Stimulated activated CD8-positive, alpha-beta memory T cell treated with anti-CD3 and anti-CD28 coated beads, Interleukin-4, amount 100 ng/mL, for 4 hours (primary cell): ENCODE measurements at places on chromosomes 11 and 22.
A peak's percentile ranks its signal among the peaks of the same experiment; 100 is the strongest.

DNA sequence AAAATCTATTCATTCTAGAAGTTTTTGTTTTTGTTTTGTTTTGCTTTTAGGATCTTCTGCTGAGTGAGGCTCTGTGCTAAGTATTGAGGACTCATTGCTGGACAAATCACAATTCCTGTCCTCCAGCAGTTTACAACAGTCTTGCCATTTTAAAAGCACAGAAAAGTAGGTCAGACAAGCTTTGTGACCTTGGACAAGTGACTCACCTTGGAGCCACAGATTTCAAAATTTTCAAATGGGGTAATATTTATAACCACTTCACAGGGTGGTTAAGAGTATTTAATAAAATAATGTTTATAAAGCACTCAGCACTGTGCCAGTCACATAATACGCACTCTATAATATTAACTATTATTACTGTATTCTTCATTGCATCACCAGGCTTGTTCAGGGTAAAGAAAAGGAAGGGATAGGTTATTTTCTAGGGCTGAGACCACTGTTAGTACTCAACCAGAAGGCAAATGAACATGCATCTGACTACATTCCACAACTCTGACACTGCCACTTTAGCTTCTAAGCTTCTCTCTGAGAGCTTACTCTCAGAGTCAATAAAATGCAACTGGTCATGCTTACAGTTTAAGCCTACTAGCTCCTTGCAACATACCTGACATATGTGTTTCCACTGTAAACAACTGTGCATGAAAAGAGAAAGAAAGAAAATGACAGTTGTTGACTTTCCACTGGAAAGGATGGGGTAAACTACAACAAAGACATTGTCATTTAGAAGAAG lies 63.2 kb upstream of the FIBIN start:
- DNase-seq = no peak

DNA sequence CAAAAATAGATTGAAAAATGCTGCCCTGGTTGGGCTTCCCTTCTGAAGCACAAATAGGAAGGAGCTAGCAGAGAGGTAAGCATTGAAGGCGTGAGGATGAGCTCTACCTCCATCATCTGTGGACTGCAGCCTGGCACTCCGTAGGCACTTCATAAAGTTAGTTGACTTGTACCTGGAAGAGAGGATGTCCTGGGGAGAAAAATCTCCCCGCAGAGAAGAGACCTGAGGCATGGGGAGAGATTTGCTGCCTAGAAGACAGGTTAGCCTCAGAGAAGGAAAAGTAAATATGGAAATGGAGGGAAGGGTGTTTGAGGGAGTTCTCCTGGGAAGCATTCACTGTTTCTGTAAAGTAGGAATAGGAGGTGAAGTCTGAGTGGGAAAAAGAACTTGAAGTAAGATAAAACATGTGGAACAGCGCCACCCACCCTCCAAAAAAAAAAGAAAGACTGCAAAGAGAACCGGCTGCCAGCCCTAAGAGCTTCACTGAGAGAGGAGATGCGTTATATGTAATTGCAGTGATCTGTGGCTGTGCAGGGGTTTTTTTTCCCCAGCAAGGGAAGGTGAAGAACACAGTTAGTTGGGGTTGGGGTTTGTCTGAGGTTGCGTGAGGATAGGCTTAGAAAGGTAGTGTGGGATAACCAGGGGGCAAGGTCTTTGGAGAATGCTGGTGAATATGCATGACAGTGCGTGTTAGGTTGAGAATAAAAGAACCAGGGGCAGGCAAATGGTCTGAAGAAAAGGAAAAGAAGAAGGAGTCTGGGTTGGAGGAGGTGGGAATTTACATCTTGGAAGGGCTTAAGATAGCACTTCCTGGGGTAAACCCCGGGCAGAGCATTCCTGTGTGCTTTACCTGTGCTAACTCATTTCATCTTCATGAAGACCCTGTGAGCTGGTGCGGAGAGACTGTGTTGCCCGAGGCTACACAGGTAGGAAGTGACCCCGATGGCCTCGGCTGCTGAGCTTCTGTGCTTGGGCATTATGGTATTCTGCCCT lies 16.0 kb downstream of the TNRC6B start:
- no peak for DNase-seq

DNA sequence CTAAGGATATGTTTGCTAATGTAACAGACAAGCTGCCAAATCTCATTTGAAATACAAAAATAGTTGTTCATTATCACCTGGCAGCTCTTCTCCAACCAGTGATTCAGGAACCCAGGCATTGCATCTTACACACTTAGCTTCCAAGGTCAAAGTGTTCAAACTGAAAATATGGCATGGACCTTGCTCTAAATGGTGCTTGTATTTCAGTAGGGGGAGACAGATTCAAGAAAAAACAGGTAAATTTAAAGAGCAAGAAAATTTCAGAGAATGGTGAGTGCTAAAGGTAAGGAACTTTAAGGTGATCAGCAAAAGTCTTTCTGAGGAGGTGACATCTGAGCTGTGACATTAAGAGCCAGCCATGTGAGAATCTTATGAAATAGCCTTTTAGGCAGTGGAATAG lies 82.8 kb upstream of the E2F8 start:
- no peak for DNase-seq

- DNase-seq = no peak
These were observed 765.1 kb downstream of the KCNA4 start for GRCh38 chr11:29251738-29252137.

GRCh38 chr11:8814209-8814922 lies 96.6 kb upstream of the AKIP1 start:
- DNase-seq = no peak

DNA sequence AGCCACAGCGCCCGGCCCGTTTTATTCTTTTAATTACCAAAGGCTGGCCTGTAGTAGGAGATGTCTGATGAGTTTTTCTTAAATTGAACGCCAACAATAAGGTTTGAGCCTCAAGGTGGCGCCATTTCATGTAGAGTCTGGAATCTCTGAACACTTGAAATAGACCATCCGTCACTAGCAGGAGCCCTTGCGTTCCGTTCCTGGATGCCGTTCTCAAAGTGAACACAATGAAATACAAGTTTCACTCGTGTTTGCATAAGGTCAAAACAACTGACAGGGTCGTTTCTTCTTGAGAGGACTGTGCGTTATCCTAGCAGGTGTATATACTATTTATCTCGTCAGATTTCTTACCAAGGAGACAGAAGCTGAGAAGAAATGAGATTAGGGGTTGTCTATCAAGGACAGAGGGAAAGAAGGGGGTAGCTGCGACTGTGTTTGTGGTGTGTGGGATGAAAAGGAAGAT lies 18.7 kb upstream of the SCGB1D1 start:
- peak; percentile 62 for DNase-seq

DNA sequence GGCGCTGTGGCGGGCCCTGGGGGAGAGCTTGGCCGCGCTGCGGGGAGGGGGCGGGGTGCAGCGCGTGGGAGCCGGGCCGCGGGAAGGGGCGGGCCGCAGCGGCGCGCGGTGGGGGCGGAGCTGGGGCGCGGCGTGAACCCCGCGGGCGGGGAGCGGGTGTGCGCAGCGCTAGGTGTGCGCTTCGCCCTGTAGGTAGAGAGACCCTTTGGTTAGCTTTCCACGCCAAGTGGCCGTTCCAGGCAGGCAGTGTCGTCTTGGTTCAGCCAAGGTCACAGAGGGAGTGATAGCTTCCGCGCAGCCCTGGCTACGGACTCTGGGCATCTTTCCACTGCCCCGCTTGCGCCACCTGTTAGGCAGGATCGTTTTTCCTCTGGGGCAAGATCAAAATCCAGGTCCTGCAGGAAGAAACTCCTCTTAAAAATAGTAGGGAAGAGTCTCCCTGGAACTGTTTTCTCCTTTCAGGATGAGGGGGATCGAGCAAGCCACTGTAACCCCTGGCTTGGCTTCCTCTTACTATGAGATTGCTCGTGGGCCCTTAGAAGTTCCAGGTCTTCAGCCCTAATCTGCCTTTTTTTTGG lies 434 bp downstream of the BANF1 start:
- no peak for DNase-seq

GRCh38 chr22:43400449-43400848 lies 11.4 kb upstream of the MPPED1 start:
- DNase-seq = no peak

DNA sequence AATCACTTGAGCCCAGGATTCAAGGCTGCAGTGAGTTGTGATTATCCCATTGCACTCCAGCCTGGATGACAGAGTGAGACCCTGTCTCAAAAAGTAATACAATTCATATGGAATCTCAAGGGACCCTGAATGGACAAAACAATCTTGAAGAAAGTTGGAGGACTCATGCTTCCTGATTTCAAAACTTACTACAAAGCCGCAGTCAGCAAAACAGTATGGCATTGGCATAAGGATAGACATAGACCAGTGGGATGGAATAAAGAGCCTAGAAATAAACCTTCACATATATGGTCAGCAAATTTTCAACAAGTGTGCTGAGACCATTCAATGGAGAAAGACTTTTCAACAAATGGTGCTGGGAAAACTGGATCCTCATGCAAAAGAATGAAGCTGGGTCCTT lies 2.5 kb downstream of the SELENOO start:
- DNase-seq = no peak

- DNase-seq = no peak
These were observed 22.9 kb downstream of the FLI1 start for GRCh38 chr11:128716661-128717210.

DNA sequence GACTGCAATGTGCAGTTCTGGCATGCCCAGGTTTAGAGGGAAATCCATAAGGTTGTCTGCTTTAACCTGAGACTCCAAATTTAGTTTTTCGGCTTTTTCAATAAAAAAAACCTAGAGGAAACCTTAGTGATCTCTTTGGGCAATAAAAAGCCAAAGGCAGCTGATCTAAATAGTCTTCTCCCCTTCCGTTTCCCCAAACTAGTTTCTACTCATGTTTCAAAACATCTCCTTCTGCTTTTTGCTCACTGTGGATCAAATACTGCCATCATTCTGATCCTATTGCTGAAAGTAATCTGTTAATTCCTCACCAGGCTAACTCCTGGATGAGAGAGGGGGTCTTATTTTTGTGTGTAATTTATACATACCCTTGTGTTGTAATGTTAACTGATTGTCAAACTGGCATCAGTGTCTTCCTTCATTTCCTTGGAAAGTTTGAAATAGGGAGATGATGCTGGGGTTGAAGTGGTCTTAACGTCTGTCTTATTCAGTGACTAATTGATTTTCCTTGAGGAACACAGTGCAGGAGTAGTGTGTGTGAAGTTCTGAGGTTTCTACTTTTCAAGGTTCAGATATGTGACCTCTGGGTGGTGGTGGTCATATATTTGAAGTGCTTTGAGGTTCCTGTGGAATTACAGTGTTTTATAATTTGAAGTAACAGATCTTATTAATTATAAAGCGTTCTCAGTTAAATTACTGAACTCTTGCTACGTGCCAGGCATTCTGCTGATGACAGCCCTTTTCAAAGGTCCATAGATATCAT lies 55.0 kb downstream of the ARHGAP42 start:
- DNase-seq = no peak

DNA sequence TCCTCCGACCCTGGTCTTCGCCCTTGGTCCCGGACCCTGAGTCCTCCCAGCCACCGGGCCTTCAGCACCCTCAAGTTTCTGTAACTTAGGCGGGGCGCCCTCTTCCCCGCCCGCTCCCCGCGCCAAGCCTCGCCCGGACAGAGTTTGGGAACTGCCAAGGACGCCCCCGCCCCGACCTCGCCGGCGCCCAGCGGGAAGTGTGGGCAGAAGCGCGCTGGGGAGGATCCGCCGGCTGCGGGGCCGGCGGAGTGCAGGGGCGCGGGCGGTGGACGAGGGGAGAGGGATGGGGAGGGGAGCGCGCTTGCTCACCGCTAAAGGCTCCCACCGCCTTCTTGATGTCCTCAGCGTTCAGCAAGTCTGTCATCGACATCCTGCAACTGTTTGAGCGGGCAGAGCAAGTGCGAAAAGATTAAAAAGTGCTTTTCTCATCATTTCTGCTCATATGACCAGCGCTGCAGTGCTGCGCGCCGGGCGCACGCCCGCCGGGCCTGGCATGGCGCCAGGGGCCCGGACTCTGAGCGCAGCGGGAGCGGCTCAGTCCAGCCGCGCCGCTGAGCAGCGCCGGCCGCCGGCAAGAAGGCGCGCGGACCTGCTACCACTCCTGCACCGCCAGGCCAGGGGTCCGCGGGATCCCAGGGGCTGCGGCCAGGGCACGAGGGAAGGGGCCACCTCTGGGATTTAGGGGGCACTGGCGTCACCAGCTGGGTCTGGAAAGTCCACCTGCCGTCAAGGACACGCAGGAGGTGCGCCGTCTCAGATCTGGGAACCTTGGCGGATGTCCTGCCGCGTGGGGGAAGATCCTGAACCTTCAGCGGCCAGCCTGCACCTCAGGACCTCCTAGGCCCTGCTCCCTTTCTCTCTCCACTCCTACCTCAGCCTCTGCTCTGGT lies at the start of gene PVALB:
Gene PVALB, minus strand, starts transcription at position 400 of the 889 bp plus-strand sequence. Its CDS starts 30 bp downstream, at position 370.
- no peak for DNase-seq

- no peak for DNase-seq
These were observed 867 bp downstream of the SPA17 start for GRCh38 chr11:124674571-124674970.

- no peak for DNase-seq
These were observed 35.5 kb upstream of the RASSF10 start for GRCh38 chr11:12973528-12974181.

GRCh38 chr22:47165338-47166032 lies 403.0 kb downstream of the TBC1D22A start:
- DNase-seq = no peak

- DNase-seq = no peak
These were observed 1.9 kb downstream of the USP47 start for GRCh38 chr11:11843642-11844041.

DNA sequence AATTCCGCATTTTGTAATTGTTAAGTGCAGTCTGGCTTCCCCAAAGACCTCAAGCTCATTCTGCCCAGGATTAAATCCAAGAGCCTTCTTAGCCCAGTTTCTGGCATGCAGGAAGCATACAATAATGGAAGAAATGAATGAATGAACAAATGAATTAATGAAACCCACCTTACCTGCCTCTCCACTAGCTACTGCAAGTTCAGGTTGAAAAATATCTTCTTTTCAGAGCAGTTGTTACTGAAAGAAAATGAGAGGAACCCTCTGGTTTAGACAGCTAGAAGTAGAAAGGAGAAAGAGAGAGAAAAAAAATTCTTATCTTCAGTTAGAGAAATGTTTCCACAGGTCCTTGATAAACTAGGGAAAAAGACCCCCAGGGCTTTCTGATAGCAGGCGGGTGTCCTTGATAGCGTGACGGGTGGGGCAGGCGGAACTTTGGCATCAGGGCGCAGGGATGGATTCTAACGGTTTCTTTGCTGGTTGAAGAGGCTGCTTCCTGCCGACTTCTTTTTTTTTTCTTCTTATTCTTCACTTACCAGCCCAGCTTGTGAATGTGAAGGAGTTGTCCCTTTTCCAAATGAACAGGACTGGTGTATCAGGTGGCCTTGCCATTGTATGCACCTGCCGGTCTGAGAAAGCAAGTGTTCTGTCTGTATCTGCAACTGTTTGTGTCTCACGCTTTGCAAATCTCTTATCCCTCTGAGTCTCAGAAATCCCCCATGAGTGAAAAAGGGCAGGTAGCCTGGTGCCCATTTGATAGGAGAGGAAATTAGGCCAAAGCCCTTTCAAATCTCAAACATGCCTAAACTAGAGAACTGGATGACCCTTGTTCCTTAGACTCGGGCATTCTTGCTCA lies 10.0 kb downstream of the LMO2 start:
- DNase-seq = no peak

DNA sequence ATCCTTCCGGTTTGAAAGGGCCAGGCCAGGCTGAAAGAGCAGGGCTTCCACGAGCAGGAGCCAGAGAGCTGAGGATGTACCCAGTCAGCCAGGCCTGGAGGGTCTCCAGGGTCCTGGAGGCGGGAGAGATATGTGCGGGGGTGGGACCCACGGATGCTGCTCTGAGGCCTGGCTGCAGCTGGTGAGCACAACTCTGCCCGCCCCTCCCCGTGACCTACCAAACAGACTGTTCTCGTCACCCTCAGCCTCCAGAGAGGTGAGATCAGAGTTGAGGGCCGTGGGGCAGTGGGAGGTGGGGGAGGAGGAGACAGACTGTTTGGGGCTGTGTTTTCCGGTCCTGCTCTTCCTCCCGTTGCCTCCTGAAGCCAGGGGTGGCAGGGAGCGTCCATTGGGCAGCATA lies 42.2 kb downstream of the TRIOBP start:
- no peak for DNase-seq
